ENCODE measurements at places on chromosomes 12 and 14.

- no peak for DNase-seq
These were observed 10.0 kb upstream of the FAM181A start for GRCh38 chr14:93917141-93917540.

DNA sequence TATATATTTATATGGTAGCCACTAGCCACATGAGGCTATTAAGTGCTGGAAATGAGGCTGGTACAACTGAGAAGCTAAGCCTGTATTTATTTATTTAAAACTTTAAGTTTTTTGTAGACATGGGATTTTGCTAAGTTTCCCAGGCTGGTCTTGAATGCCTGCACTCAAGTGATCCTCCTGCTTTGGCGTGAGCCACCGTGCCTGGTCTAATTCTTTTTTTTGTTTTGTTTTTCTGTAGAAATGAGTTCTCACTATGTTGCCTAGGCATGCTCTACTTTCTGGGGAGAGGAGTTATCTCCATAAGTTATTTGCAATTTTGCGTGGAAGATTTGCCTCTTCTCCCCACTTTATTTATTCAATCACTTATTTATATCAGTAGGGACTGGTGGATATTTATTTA, 4.8 kb upstream of the SNRNP35 start:
- no peak for DNase-seq

GRCh38 chr12:19525274-19525673, 86.0 kb downstream of the AEBP2 start:
- no peak for DNase-seq

- DNase-seq: no peak
These were observed 36.8 kb downstream of the PPTC7 start for GRCh38 chr12:110546339-110546738.

- DNase-seq: no peak
These were observed 74.7 kb downstream of the GPR65 start for GRCh38 chr14:88079624-88080023.

GRCh38 chr12:54024581-54025305, 3.5 kb upstream of the HOXC6 start:
- no peak for DNase-seq

DNA sequence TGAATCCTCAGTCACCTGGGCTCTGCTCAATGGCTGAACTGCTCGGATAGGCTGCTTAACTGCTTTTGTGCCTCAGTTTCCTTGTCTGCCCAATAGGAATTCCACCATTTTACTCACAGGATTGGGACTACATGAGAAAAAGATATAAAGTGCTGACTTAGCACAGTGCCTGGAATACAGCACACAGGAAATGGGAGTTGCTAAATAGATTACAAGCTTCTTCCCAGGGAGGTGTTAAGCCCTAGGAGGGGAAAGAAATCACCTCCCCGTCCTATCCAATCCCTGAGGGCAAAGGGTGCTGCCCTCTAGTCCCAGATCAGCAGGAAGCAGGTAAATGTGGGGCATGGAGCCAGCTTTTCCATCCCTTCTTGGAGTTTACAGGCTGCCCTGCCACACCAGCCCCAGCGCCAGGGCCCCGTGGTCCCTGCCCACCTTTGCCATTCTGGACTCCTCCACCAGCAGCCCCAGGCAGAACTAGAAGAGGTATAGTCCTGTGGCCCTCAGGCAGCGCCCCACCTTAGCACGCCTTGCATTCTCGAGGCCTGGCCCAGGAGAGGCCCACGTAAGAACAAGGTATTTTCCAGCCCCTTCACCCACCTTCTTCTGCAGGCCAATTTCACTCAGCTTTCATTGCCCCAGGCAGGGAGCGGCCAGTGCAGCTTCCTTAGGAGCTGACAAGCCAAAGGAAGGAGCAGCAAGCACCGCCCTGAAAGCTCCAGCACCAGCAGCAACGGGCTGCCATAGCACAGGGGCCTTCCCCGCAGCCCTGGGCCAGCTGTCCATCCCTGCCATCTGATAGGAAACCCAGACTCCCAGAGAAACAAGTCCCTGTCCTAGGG, 28.8 kb upstream of the RPLP0 start:
- no peak for DNase-seq

GRCh38 chr14:73771848-73772638, 57.9 kb upstream of the PNMA1 start:
- DNase-seq: no peak

GRCh38 chr12:77954206-77954555, 123.5 kb downstream of the NAV3 start:
- DNase-seq: no peak

DNA sequence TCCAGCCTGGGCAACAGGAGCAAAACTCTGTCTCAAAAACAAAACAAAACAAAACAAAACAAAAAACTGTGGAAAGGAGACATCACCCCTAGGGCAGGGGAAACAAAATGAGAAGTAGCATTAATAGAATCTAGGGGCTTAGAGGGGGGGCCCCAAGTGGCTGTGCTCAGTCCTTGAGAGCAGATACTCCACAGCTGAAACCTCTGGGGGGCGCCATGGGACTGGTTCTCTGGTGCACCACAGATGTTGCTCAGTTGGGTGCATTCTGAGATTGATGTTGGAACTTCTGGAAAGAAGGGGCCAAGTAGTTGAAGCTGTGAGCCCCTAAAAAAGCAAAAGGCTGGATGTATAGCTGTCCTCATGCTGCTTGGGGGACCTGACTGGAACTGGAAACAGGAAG, 11.8 kb upstream of the SYNE2 start:
- DNase-seq: no peak

GRCh38 chr12:68868043-68868790, 60.2 kb downstream of the MDM2 start:
- DNase-seq: no peak

- DNase-seq: no peak
These were observed 1.4 kb upstream of the AP4S1 start for GRCh38 chr14:31024010-31024480.

DNA sequence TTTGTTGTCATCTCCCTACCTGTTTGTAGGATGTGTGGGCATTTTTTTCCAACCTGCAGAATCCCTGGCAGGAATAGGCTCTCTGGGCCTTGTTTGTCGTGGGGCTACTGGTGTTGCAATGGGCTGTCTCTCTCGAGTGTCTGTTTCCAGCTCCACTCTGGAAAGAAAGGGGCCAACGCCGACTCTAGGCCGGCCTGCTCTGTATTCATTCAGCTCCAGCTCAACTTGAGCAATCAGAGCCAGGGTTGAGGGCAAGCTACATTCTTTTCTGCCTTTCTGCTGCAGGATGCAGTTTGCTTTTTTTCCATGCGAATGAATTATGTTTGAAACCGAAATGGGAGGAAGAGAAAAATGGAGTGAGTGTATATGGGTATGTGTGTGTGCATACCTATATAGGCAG, 2.3 kb downstream of the JDP2 start:
- DNase-seq: no peak

DNA sequence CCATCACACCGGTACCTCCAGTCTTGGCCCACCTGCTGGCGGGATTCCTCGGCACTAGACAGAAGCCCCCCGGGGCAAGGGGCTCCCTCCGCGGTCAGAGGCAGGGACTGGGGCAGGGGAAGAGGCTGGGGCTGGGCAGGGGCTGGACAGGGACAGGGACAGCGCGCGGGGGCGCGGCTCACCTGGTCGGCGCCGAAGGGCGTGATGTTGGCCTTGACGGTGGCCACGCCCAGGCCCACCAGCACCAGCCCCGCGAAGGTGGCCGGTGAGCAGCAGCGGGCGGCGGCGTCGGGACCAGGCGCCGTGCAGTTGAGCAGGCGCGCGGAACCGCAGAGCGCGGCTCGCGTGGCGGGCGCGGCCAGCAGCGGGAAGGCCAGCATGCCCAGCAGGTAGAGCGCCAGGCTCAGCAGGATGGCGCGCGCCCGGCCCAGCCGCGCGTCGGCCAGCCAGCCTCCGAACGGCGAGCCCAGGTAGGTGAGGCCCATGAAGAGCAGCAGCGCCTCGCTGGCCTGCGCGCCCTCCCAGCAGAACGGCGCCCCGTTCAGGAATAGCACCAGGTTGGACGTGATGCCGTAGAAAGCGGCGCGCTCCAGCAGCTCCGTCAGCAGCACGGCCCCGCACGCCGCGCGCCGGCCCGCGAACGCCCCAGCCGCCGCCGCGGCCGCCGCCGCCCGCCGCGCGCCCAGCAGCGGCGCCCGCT, 392 bp downstream of the SLC15A4 start:
- DNase-seq: no peak

DNA sequence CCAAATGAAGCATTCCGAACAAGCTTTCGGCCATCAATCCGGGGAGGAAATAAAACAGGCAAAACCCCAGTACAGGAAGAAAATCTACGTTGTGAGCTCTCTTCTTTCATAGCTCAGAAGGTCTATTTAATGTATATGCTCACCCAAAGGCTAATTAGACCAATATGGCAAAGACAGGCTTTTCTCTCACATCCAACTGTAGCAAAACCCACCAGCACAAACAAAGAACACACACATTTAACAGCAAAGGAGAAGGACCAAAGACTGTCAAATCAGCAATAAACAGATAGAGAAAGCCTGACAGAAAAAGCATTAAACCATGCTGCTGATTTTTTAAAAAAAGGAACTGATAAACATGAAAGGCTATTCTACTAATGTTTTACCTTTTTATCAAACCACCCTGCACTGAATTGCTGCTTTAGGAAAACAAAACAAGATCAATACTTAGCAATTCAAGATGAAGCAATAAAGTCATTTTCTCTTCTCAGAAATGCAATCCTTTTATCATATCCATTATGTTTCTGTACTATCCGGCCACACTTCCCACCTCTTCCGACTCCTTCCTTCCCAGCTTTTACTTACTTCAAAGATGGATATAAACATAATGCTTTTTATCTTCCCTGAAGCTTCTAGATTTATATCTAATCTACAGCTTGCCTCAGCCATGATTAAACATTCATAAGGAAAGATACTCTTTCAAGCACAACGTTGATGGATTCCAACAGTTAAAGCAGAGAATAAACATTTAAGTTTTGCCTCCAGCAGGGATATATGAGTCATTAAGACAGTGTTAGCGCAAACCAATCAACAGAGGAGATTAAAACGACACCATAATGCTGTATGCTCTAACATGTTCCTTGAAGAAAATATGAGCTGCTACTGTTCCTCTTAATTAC, 74.6 kb upstream of the BBS10 start:
- DNase-seq: no peak

- no peak for DNase-seq
These were observed 28.2 kb downstream of the TBK1 start for GRCh38 chr12:64480148-64480547.

- no peak for DNase-seq
These were observed 77.9 kb downstream of the BCL11B start for GRCh38 chr14:99194136-99194535.

- no peak for DNase-seq
These were observed 451.3 kb upstream of the USP15 start for GRCh38 chr12:61808856-61809255.

DNA sequence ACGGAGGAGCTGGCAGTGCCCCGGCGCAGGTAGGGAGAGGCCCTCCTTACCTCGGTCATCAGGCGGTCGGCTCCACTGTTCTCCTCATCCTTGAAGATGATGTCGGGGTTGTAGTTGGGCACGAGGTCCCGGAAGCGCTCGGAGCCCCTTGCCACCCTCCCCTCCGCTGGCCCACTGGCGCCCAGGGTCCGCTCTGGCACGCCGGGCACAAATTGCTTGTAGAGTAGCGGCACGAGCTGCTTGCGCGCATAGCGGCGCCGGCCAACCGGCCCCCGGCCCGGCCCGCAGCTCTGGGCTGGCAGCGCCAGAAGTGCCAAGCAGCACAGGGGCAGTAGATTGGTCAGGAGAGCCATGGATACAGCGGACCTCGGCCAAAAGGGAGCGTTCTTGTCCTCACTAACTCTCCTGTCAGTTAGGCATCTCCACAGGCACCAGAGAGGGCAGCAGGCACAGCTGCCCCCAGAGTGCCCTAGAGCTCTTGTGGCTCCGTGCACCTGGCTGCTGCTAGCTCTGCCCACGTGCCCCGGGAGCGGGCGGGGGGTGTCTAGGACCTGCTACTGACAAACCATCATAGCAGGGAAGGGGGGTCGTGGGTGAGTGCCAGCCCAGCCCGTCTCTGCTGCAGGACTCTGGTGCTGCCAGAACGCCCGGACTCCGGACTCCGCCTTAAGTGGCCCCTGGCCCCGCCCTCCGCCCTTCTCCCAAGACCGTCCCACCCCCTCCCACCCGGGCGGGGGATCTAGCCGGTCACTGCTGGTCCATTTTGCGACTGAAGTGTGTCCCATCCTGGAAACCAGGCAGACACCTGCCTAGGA, at the start of gene DHH:
Gene DHH, minus strand, starts transcription at position 642 of the 815 bp plus-strand sequence. Its CDS starts 289 bp downstream, at position 353.
- no peak for DNase-seq

DNA sequence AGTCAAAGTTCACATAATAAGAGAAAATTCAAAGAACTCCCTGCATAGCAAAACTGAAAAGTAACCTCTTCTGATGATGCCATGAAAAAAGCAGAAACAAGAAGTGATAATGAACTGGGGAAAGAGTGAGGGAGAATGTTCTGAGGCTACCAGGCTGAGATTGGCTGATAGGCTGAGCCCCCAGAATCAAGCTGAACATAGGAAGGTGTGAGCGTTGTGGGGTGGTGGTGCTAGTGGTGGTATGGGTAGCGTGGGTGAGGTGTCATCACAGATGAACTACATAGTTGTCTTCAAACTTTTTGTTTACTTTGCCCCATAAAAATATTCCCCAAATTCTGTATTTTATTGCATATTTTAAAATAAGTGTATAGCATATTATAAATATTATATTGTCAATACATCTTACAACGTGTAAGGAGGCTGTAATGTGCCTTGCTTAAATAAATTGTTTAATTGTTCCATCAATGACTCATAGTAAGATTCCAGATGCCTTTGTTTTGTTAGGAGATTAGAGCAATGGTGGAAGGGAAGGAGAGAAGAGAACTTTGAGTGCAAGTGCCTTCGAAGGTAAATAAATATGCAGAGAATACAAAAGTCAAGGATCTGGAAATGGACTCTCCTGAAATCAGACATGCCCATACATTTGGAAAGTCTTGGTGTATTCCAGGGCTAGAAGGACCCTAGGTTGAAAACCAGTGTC, 15.8 kb upstream of the CFAP54 start:
- DNase-seq: no peak

- DNase-seq: no peak
These were observed 22.8 kb upstream of the USP44 start for GRCh38 chr12:95573951-95574576.

- DNase-seq: no peak
These were observed 63.5 kb upstream of the MBIP start for GRCh38 chr14:36383767-36384431.

- no peak for DNase-seq
These were observed 4.6 kb upstream of the HIP1R start for GRCh38 chr12:122830517-122831214.

DNA sequence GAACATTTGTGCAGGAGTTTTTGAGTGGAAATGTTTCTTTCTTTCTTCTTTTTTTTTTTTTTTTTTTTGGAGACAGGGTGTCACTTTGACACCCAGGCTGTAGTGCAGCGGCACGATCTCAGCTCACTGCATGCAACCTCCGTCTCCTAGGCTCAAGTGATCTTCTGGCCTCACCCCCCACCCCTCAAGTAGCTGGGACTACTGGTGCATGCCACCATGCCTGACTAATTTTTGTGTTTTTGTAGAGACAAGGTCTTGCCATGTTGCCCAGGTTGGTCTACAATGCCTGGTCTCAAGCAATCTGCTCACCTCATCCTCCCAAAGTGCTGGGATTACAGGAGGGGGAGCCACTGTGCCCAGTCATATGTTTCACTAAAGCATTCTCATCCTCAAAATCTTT, 69.2 kb upstream of the BCAT1 start:
- DNase-seq: no peak

- DNase-seq: no peak
These were observed 155.1 kb upstream of the PRICKLE1 start for GRCh38 chr12:42744539-42745182.

- no peak for DNase-seq
These were observed 2.1 kb downstream of the WASHC4 start for GRCh38 chr12:105109465-105110212.

Measured in epithelial cell of proximal tubule (primary cell).